Stimulated activated CD8-positive, alpha-beta memory T cell treated with anti-CD3 and anti-CD28 coated beads, Interleukin-4, amount 100 ng/mL, for 4 hours (primary cell): ENCODE measurements at places on chromosomes 3 and 15.

DNA sequence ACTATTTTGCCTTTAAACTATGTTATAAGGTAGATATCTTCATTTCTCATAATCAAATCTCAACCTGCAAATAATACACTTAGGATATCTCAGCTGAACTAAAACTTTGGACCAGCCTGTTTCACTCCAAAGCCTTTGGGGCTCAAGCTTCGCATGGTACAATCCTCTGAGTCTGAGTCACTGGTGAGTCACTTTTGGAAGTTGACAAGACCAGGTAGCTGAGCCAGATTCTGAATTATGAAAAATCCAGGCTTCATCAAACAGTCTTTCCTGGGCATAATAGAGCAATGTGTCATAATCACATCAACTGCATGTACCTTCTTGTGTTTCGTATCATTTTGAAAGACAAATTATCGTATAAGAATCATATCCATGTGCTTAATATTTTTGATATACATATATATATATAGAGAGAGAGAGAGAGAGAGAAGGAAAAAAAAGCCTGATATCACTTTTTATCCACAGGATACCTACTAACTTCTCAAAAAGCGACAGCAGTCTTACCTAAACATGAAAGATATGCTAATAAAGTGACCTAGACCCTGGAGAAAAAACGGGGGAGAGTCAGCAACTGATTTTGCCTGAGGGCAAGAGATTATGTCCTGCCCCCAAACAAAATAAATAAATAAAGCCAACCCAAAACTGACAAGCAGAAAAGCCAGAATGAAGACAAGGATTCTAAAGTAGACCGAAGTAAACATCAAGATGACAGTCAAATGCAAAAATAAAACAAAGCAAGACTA is 263.9 kb upstream of the TGFBR2 start:
- no peak for DNase-seq

DNA sequence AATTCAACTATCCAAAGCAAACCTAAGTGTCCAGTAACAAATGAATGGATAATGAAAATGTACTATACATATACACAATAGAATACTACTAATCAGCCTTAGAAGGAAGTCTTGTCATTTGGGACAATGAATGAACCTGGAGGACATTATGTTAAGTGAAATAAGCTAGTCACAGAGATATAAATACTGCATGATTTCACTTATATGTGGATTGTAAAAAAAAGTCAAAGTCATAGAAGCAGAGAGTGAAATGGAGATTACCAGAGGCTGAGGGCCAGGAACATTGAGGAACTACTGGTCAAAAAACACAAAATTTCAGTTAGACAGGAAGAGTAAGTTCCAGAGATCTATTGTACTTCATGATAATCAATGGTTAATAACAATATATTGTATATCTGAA is 33.6 kb downstream of the MYO5A start:
- no peak for DNase-seq

- DNase-seq, result no peak
Observed at GRCh38 chr15:98889930-98890695, 117.5 kb downstream of the PGPEP1L start.

- DNase-seq, result no peak
Observed at GRCh38 chr3:10996345-10997013, 3.9 kb downstream of the SLC6A1 start.

GRCh38 chr15:95860406-95860805 is 470.1 kb upstream of the NR2F2 start:
- DNase-seq, result no peak

- no peak for DNase-seq
Observed at GRCh38 chr3:12591456-12591855, 34.6 kb downstream of the MKRN2 start.

DNA sequence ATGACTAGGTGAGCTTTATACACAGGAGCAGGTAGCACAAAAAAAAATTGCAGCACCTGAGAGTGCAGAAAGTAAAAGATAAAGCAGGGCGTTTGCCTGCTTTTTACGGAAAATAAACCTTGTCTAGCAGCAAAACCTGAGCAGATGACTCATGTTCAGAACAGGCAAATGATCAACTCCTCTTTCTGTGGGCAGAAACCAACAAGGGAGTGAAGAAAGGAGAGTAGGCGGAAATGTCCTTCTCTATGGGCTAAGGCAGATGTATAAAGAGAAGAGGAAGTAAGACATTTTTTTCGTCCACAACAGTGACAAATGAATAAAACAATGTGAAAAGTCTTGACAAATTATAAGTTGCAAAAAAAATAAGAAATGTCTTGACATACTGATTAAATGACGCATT is 24.5 kb upstream of the GMNC start:
- DNase-seq, result no peak

DNA sequence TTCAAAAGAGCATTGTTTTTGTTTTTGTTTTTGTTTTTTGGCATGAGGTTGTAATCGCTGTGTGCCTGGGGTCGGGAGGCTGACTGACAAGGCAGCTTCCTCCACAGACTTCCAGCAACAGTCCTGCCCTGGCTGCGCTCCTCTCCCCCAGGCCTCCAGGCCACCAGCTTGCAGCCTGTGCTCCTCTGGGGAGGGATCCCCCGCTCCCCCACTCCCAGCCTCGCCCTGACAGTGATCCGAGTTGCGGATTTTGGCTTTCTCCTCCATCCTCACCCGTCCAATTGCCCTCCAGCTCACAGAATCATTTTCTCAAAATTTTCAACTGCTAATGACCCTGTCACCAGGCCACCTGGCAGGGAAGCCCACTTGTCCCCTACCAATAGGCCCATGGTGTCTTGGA is 36.5 kb upstream of the PCSK6 start:
- no peak for DNase-seq

DNA sequence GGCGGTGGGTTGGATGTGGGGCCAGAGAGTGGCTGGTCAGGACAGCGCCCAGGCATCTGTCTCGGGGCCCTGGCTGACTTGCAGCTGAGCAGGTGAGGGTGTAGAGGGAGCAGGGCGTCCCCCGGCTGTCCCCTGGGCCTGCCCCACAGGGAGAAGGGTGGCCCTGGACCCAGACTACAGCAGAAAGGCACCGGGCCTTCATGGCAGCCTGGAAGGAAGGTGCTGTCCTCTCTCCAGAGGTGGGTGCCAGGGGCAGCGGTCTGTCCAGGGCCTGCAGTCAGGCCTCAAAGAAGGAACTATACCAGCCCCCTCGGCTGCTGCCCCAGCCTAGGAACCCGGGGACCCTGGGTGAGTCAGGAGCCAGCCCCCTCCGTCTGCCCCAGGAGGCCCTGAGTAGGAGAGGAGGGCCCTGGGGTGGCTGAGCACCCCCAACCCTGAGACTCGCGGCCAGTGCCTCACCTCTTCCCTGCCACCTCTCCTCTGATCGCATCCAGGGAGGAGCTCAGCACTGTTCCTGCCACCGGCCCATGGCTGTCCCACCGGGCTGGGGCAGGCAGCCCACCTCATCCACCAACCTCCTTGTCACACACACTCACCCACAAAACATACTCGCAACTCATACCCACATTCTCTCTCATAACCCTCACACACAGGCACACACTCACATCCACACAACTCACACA is 133.5 kb downstream of the FBLN2 start:
- no peak for DNase-seq

GRCh38 chr3:27145719-27146118 is 223.5 kb downstream of the NEK10 start:
- DNase-seq, result no peak

DNA sequence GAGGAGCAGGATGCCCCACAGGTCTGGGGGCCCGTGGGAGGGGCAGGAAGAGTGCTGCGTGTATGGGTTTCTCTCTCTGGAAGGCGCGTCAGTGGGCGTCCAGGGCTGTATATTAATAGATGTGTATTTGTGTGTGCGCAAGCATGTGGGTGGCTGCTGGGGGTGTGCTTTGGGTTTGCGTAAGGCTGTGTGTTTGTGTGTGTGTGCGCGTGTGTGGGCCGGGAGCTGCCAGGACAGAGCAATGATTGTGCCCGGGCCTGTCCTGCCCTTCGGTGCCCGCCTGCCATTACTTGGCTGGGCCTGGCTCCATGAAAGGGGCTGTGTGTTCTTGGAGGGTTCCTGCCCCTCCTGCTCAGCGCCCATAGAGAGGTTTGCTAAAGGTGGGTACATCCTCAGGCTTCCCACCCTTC is 16.3 kb downstream of the CSPG4 start:
- no peak for DNase-seq

GRCh38 chr3:100717637-100718487 is 8.6 kb downstream of the TFG start:
- no peak for DNase-seq

- no peak for DNase-seq
Observed at GRCh38 chr3:6971933-6972332, 111.0 kb downstream of the GRM7 start.

DNA sequence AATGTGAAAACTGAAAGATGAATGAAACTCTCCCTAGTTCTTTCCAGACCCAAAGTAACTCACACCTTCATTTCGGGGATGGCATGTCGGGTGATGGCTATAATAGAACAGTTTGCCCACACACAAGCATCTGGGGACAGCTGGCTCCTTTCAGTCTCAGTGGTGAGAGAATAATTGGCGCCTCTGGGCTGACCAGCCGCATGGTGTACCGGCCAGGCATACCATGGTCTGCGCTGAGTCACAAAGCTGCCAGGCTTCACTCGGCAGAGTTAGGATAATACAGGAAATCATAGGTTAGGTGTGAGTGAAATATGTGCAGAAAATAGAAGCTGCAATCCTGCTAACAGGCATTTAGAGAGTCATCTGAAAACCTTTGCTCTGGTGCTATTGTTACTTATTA is 80.4 kb upstream of the IGF1R start:
- DNase-seq, result no peak

DNA sequence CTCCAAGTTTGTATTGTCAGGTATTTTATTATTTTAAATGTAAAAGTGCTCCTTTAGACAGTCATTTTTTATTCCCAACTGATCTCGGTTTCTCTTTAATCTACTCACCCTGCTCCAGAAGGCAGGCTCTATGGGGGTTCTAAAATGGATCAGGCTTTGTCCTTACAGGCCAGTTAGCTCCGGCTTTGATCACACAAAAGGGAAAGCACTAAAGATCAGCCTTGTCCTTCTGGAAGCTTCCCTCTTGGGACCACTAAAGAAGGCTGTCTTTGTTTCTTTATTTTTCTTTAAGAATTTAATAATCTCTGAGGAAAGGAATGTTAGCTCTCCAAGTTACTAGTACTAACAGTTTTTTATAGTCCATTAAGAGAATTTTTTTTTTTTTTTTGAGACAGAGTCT is 560.5 kb upstream of the ZNF717 start:
- DNase-seq, result no peak

DNA sequence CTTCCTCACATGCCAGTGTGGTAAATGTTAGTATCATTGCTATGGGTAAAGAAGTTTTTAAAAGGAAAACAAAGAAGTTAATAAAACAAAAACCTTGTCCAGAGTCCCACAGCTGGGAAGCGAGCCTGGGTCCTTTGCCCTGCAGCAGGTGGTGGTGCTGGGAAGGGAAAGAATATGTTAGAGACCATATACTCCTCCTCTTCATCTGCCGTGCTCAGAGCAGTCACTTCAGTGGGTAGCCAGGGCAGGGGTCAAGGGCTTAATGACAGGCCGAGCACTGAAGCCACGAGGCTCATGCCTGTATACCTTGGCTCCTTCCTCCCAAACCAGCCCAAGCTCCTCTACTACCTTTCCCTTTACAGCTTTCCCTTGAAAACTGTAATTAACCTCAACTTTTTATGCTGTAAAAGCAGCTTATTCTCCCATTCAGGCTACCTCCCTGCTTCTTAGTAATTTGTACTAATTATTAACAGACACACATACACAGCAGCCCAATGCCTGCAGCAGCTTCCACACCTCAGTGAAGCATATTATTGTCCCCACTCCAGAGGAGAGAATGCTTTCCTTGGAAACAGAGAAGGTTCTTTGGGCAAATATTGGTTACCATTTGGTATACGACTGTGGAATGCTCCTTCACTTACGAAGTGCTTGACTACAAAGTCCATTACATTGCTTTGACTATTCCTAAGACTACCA is 362.1 kb downstream of the EPHB1 start:
- no peak for DNase-seq

DNA sequence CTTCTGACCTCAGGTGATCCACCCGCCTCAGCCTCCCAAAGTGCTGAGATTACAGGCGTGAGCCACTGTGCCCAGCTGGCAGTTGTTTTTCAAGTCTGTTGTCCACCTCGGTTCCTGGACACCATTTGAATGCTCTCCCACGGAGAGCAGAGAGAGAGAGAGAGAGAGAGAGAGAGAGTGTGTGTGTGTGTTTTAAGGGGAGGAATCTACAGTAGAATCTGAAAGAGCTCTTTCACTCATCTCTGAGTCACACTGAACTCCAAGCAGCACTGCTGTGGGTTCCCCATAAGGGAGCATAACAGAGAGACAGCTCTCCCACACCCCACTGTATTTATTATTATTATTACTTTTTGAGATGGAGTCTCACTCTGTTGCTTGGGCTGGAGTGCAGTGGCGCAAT is 156.6 kb downstream of the RPLP1 start:
- DNase-seq, result no peak

GRCh38 chr15:78938658-78939488 is 6.0 kb downstream of the CTSH start:
- no peak for DNase-seq

DNA sequence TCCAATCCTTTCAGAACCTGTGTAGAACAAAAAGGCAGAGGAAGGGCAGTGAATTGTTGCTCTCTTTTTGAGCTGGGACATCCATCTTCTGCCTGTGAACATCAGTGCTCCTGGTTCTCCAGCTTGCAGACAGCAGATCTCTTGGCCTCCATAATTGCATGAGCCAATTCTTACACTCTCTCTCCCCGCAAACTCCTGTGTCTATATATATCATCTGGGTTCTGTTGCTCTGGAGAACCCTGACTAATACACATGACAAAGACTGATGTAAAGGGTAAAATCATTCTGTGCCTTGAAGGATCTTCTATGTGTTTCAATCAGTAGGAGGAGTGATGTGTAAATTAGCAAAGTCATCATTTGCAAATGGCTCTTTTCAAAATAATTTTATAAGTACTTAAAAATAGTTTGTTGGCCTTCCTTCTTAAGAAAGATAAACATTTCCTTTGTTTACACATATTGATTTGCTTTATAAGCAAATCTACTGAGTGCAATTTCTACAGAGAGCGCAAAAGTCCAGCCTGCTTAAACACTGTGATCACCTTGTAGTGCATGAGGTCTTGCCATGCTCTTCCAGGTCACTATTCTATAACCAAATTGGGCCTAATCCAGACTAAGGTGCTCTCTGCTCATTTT is 154.9 kb upstream of the ANKRD28 start:
- DNase-seq, result no peak

DNA sequence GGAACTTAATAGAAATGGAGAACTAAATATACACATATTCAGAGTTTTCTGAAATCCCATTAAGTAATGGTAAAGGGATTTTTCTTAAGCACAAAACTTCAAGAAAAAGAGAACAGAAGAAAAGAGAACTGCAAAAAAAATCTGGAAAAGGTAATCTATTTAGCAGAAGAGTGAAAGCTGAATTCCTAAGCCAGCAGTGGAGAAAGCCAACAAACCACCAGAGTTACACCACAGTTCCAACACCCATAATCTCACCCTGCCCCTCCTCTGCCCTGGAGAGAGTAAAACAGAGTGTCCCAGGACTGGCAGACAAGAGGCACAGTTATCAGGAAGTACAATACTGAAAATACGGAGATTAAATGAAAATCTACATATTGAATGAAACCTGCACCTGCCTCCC is 29.4 kb downstream of the TP53BP1 start:
- no peak for DNase-seq

- DNase-seq, result no peak
Observed at GRCh38 chr3:179961703-179962078, 75.0 kb downstream of the PEX5L start.
